ENCODE measurements at places on chromosomes 1 and 21.

- DNase-seq: no peak
Measured at GRCh38 chr21:33892853-33893252, 22.8 kb downstream of the ATP5PO start.

DNA sequence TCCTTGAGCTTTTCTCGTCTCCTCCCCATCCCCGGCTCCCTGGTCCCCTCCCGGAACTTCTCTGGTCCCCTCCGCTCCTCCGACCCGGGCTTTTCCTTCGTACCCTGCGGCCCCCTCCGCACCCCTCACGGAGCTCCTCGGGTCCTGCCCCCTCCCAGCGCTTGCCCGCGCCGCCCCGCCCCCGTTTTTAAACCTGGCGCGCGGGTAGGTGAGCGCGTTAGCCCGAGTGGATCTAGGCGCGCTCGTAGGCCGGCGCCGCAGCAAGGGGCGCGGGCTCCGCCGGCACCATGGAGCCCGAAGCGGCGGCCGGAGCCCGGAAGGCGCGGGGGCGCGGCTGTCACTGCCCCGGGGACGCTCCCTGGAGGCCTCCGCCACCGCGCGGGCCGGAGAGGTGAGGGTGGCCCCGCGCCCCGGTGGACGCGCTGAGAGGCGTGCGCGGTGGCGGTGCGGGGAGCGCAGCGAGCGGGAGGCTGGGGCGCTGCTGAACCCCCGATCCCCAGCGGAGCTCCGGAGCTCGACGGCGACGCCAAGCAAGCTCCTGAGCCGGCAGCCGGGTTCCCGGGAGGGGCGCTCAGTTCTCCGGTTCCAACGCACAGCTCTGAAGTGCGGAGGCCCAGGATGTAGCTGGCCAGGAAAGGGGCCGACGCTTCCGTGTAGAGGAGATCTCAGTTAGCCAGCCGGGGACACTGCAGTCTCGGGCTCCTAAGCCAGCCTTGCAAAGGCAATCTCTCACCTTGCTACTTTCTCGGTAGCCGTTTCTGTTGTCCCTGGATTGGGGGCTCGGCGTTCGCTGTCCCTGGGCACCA, at the start of gene RIPPLY3:
Gene RIPPLY3 (plus strand): TSS at position 217 of the 806 bp plus-strand sequence. CDS start 71 bp downstream, at position 288.
- DNase-seq: peak; percentile 71

DNA sequence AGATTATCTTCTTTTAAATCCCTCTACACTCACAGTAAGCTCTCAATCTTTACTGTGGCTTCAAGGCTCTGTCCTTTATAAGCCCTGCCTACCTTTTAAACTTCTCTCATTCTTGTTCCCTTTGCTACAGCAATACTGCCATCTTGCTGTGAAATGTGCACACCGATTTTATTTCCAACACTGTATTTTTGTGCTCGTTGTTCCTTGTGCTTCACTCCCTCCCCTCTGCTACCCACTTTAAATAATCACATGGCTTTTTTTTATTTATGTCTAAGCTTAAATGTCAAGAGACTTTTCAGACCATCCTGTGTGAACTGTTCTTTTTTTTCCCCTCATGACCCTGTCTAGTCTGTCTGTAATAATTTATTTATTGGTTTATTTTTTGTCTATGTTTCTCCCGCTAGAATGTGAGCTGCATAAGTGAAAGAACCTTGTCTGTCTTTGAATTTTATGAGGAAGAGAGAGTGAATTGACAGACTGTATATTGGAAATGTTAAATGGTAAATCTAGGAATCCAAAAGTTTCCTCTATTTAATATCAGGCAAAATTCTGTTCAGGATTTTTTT, 45.7 kb downstream of the ABCD3 start:
- DNase-seq: peak; percentile 76

DNA sequence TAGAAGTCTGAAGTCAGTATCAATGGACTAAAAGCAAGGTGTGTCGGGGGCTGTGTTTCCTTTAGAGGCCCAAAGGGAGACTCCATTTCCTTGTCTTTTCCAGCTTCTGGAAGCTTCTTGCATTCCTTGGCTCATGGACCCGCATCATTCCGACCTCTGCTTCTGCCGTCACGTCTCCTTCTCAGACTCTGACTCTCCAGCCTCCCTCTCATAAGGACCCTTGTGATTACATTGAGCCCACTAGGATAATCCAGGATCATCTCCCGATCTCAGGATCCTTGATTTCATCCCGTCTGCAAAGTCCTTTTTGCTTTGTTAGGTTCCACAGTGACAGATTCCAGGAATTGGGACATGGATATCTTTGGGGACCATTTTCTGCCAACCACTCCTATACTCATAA, 265.8 kb upstream of the CSF3R start:
- DNase-seq: no peak

DNA sequence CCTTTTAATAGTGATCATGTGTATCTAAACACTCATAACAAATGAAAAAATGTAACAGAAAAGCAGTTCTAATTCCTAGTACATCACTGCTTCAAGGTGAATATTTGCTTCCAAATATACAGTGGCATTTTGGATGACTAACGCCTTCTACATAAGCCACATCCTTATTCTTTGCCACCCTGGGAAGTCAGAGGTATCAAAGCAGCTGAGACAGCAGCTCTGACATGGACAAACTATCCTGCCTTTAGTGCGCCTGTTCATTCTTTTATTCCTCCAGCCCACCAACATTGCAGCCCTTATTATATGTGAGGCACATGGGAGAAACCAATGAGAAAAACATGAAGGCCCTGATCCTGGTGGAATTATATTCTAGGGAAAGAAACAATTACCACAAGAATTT, 183.0 kb downstream of the APP start:
- DNase-seq: no peak

DNA sequence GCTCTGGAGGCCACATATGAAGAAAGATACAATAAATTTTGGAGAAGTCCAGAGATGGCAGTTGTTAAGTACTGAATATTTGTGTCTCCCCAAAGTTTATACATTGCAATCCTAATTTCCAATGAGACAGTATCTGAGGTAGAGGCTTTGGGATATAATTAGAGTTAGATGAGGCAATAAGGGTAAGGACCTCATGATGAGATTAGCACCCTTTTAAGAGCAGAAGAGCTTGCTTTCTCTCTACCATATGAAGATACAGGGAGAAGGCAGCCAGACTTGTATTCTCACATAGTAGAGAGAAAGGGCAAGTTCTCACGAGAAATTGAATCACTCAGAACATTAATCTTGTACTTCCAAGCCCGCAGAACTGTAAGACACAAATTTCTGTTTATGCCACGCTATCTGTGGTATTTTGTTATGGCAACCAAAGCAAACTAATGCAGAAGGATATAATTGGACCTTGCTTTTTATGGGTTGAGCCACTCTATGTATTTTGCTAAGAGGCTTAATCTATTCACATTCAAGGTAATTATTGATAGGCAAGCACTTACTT, 430.1 kb downstream of the KCNT2 start:
- DNase-seq: no peak

GRCh38 chr21:36035381-36035791, 24.9 kb downstream of the SETD4 start:
- no peak for DNase-seq

- no peak for DNase-seq
Measured at GRCh38 chr1:73577206-73577605, 620.8 kb downstream of the LRRIQ3 start.

Data from activated CD4-positive, alpha-beta T cell treated with anti-CD3 and anti-CD28 coated beads, Interleukin-2, amount 10 ng/mL, durations not matched to agents 24 days and 14 days (primary cell).